NCI-H1930 (cell line): ENCODE measurements at places on chromosomes 4 and X.

GRCh38 chr4:7785017-7785416, 154.6 kb downstream of the AFAP1 start:
- DNase-seq = no peak

DNA sequence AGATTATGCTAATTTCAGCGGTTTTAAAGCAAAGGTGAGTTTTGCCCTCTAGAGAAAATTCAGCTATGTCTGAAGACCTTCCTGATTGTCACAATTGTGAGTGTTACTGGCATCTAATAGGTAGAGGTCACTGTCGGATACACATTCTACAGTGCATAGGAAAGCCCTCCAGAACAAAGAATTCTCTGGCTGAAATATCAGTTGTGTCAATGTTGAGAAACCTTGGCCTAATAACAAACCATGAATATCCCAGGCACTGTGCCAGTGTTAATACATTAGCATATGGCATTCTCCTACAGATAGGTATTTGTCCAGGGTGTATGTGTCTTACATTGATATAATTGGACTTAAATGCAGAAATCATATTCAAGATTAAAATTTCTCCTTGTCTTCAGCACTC, 294.3 kb downstream of the FSTL5 start:
- DNase-seq = no peak

DNA sequence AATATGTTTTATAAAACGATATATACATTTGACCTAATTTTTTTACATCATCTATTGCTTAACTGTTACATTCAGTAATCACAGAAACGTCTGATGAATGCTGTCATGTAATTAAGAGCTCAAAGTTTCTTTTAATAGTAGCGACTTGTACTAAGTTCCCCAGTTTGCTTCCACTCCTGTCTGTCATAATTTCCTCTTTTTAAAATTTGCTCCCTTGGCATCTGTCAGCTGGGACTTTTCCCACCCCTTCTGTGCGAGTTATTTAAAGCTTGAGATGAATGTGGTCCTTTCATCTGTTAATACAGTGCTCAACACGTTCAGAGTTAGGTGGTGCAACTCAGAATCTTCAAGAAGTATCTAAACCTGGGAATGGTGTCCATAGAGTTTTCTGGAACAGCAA, 1.2 kb downstream of the RAP1GDS1 start:
- no peak for DNase-seq

DNA sequence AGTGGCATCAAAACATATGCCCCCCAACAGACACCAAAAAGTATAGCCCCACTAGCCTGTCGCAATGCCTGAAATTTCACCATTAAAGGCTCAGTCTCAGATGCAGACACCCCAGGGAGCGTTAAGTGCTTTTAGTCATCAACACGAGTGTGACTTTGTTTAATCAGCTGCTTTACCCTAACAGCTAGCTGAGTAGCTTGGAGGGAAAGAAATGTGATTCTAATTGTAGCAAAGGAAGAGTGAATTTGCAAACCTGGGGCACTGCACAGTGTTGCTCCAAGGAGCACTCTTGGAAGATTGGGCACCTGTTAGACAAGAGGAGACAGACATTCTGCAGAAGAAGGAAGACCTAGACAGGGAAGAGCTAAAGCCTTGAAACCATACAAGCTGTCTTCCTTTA, 145.1 kb downstream of the BEND2 start:
- DNase-seq = peak; percentile 69

- no peak for DNase-seq
Measured at GRCh38 chr4:67546971-67547370, 1.7 kb upstream of the CENPC start.

DNA sequence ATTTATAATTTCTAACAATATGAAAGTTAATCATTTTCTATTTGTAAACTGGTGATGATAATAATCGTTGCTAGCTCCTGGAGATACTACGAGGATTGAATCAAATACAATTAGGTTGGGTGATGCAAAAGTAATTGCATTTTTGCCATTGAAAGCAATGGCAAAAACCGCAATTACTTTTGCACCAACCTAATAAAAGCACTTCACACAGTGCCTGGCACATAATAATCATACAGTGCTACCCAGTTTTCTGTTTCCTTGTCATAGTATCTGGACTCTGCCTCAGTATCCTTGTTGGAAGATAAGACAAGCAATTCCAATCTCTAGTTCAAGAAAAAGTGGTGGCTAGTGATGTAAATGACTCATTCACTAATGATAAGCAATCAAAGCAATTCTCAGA, 176.8 kb upstream of the TRPC5 start:
- DNase-seq = no peak

GRCh38 chr4:111959222-111959621, 186.0 kb upstream of the FAM241A start:
- no peak for DNase-seq

GRCh38 chr4:182916483-182917181, 554 bp downstream of the DCTD start:
- DNase-seq = peak; percentile 7

- DNase-seq = no peak
Measured at GRCh38 chr4:174216799-174217272, 66.6 kb downstream of the FBXO8 start.

- DNase-seq = no peak
Measured at GRCh38 chr4:52014903-52015302, 5.3 kb downstream of the LRRC66 start.

GRCh38 chr4:106048250-106048971, 153.1 kb downstream of the NPNT start:
- no peak for DNase-seq

DNA sequence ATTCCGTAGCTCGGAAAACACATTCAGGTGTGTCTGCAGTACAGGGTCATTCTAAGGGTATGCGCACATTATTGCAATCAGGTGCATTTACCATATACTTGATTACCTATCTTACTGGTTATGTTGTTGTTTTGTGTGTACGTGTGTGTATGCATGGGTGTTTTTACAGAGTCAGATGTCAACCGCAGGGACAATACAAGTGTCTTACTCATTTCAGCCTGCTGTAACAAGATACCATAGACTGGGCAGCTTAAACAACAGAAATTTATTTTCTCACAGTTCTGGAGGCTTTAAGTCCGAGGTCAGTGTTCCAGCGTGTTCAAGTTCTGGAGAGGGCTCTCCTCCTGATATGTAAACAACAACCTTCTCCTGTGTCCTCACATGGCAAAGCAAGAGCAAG, 316.7 kb downstream of the DMD start:
- DNase-seq = no peak

DNA sequence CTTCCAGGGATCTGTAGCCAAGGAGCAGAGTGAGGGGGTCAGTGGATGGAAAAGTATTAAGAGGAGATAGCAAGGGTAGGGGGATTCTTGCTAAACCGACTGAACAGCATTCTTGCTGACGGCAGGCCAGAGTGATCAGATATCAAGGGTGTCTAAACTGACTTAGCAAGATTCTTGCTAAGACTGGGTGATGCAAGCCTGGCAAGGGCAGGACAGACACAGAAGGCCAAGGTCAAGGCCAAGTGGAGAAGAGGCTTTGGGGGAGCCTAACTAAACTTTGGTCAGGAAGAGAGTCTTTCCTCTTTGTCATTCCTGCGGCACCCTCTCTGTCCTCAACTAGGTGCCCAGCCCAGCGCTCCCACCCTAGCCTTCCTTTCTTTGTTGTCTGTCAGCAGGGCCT, 799 bp downstream of the XPNPEP2 start:
- no peak for DNase-seq
